ENCODE measurements at places on chromosomes 12 and 14.
A peak's percentile ranks its signal among the peaks of the same experiment; 100 is the strongest.

DNA sequence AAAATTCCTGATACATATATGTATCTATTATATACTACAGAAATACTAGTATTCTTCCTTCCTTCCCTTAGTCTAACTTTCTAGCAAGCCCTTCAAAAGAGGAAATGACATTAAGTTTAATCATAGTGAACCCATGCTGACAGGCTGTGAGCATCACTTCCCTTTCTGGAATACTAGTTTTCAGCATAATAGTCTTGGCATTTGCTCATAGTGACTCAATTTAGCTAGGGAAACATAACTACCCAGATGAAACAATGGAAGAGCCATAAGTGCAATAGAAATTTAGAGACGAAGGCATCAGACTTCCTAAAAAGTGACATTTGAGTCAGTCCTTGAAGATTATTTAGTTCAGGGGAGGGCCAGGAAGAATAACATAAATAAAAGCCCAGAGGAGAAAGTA, 184.5 kb upstream of the CRY1 start:
- DNase-seq = no peak

- peak; percentile 78 for DNase-seq
These were observed 43.2 kb downstream of the IRAK3 start for GRCh38 chr12:66232263-66232662.

DNA sequence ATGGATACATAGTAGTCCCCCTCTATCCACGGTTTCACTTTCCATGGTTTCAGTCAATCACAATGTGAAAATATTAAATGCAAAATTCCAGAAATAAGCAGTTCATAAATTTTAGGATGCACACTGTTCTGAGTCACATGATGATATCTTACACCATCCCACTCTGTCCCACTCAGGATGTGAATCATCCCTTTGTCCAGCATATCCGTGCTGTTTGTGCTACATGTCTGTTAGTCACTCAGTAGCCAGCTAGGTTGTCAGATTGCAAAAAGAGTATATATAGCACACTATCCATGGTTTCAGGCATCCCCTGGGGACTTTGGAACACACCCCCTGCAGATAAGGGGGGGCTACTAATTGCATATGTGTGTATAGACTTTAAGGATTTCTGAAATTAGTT, 8.1 kb upstream of the NAA30 start:
- DNase-seq = no peak

- peak; percentile 76 for DNase-seq
These were observed 3.3 kb upstream of the SLC4A8 start for GRCh38 chr12:51421266-51421884.

DNA sequence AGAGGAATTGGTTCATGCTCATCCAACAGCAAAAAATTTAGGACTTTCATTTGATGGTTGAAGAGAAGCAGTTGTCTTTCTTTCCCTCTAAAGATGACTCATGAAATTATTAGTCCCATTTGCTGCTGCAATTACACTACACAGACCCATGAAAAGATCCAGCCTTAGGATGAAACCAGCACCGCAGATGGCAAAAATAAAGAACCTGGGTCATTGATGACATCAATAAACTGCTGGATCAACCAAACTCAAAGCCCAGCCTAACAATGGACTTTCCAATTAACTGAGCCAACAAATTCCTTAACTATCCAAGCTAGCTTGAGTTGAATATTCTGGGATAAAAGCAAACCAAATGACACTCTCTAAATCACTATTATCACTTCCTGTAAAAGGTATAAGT, 20.7 kb downstream of the DICER1 start:
- DNase-seq = no peak

DNA sequence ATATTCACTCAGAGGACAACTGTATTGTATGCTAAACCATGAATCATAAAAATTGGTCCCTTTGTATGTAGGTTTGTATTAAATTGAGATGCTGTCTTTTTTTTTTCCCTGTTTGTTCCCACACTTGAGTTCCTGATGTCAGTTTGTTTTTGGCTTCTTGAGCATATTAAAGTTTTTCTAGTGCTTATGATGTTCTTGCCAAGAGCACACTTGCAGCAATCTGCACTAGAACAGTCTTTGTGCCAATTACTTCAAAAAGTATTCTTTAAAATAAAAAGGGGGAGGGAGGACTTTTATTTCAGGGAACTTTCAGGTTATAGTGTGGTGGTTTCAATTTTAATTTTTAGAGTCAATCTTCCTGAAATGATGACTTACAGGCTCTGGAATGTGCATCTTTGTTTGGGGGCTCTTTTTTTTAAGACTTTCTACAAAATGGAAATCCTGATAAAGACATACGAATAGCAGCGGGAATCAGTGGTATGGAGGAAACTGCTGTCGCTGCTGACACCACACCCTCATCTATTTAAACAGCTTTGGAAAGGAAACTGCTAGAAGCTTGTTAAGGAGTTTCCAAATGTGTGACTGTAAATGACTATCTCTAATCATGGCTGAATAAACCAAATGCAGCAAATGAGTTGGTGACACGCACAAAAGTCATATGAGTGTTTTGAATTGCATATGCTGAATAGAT, 188.6 kb downstream of the EGLN3 start:
- DNase-seq = no peak

- DNase-seq = no peak
These were observed 67.8 kb downstream of the MAP3K9 start for GRCh38 chr14:70741482-70741881.

DNA sequence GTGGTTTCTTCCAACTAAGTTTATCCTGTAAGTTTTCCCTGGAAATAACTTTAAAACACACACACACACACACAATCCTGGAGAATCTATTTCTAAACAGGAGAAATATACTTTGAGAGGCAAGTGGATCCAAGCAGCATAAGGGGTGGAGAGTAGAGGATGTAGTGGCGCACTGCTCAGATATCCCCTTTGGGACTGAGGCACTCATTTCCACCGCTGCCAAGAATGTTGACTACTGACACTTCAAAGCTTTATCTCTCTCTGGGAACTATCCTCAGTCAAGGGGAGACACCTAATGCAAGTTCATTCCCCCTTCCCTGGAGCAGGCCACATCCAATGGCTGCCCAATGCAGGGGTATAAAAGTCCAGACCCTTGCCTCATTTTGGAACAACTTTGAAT, 75.8 kb downstream of the CAPZA3 start:
- no peak for DNase-seq

DNA sequence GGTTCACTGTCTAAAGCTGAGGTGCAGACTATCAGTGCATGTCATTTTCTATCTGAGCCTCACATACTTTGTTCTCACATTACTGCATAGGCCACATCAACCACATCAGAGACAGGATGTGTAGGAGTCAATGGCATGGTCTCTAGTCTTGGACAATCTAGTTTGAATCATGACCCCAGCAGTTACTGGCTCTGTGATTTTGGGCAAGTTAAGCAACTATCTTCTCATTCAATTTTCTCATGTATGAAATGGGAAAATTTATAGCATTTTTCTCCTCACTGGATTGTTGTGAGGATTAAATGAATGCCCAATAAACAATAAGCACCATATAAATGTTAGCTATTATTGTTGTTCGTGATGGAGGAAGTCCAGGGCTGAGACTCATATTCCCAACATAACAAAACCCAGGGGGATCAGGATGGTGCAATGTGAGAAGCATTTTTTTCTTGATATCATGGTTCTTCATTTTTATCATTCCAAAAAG, 432.6 kb downstream of the LRIG3 start:
- no peak for DNase-seq

DNA sequence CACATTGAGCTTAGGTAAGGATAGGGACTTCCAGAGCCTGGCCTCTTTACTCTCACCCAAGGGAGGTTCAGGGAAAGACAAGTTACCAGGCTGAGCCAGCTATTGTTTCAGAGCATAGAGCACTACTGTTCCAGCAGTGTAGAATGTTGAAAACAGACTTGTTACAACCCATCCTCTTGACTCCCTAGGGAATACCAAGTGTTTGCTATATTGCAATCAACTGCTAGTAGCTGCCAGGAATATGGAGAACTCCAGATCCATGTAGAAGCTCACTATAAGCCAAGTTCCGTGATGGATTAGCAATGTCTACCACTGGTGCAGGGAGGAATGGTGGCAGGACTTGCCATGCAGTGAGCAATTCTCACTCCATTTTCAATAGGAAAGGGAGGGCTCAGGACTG, 199.8 kb upstream of the RBM19 start:
- DNase-seq = peak; percentile 80

- DNase-seq = no peak
These were observed 223.0 kb downstream of the PTPRO start for GRCh38 chr12:15545334-15545733.
